ENCODE measurements at places on chromosomes 12 and 14.

DNA sequence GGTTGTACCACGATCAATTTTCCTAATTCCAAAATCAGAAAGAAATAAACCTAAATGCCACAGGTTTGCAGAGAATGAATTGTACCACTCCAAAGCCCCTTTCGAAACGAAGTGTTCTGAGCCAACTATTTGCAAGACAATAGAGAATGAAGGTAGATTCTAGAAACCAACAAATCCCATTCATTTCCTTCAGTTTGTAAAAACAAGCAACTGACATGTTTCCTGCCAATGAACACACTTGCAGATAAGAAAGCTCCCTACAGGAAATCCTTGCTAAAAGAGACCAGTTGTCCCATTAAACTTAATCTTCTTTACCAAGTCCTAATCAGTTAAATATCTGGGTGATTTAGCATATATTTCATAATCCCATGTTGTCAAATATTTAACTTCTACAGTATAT, 198.4 kb upstream of the FOXN3 start:
- no peak for DNase-seq

DNA sequence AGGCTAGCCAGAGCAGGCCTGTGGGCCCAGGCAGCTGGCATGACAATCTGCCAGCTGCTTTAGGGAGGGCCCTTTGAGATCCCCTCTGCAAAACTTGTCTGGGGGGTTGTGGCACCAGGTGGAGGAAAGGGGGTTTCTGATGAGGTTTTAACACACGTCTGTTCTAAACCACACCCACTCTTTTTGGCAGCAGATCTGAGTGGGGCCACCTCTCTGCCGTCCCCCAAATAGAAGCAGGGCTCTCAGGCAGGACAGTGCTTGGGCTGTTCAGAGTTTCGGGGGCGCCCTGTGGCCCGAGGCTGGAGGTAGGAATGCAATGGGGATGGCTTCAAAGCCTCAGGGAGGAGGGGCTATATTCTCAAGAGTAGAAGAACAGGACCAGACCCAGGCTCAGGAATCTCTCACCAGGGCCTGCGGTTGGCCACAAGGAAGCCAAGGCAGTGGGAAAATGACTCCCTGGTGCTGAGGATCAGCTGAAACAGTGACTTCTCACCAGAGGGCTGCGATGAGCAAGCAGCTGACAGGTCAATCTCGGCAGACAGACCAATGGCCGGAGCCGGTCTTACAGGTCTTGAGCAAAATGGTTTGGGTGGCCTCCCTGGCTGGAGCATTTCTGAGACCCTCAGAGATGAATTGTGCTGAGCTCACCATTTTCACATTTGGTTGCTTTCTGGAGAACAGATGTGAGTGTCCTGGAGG, 1.5 kb upstream of the KRT5 start:
- no peak for DNase-seq

DNA sequence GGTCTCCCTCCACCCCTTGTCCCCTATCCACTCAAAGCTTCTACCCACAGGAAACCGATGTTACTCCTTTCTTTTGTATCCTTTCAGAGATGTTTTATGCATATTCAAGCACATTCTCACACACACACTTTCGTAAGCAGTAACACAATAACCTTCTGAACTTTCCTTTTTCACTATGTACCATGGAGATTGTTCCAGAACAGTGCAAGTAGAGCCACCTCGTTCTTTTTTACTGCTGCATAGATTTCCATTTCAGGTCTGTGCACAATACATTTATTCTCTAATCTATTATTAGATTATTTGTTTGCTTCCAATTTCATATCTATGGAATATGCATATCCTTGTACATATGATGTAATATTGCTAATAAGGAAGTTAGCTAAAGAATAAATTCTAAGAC, 60.3 kb downstream of the TBC1D30 start:
- no peak for DNase-seq

GRCh38 chr12:115375186-115375991, 691.4 kb upstream of the TBX3 start:
- no peak for DNase-seq

DNA sequence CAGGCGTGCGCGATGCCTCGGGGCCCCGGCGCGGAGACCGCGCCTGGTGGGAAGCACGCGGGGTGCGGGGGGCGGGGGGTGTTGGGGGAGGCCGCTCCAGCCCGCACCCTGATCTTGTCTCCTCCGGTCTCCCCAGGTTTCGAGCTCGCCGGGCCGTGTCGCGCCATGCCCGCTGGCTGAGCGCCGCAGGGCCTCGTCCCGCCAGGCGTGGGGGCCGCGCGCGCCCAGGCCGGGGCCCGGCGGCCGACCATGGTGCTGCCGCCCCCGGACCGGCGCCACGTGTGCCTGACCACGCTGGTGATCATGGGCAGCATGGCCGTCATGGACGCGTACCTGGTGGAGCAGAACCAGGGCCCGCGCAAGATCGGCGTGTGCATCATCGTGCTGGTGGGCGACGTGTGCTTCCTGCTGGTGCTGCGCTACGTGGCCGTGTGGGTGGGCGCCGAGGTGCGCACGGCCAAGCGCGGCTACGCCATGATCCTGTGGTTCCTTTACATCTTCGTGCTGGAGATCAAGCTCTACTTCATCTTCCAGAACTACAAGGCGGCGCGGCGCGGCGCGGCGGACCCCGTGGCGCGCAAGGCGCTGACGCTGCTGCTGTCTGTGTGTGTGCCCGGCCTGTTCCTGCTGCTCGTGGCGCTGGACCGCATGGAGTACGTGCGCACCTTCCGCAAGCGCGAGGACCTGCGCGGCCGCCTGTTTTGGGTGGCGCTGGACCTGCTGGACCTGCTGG, 2.4 kb downstream of the TMEM121 start:
- no peak for DNase-seq

GRCh38 chr12:106873983-106874382, 81.7 kb upstream of the TMEM263 start:
- DNase-seq, result no peak

DNA sequence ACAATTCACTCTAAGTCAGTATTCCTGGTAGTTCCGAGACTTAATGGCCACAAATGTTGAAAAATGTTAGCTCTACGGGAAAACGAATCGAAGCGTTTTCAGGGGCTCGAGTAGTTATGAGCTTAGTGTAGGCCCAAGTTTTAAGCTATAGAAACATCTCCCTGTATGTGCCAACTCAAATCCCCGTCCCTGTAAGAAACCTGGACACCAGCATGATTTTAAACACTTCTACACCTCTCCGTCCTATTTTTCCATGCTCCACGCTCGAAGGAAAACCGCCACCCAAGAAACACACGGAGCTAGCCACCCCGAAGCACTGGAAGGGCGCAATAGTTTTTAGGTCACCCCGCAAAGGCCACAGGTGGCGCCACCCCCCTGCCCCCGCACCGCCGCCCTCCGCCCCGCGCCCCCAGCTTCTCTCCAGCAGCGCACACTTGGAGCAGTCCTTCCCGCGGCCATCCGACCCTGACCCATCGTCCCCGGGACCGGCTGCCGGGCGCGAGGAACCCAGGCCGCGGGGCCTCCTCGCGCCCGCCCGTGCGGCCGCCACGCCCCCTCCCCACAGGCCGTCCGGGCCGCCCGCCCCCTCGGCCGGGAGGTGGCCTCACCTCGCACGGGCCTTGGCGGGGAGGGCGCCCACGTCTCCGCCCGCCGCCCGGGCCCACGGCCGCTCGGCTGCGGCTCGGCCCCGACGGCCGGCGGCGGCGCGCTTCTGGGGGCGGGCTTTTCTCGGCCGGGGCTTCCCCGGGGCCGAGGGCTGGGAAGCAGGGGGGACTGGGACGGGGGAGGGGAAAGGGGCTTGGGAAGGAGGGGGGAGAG, 522 bp downstream of the R3HDM2 start:
- peak; percentile 56 for DNase-seq

DNA sequence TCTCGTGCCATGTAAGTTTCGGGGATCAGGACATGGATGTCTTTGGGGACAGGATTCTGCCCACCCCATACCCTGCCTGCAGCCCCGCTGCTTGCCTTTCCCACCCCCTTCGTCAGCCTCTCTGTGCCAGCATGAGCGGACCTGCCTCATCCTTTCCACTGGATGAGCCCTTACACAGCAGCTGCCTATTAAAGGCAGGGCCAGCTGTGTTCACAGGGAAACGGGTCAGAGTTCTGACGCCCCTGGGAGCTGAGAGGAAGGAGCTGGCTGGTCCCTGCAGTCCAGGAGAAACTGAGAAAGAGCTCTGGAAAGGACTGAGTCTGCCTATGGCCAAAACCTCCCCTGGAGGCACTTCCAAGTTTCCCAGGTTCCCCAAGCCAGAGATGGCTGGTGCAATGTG, 83.5 kb upstream of the NCOR2 start:
- no peak for DNase-seq

DNA sequence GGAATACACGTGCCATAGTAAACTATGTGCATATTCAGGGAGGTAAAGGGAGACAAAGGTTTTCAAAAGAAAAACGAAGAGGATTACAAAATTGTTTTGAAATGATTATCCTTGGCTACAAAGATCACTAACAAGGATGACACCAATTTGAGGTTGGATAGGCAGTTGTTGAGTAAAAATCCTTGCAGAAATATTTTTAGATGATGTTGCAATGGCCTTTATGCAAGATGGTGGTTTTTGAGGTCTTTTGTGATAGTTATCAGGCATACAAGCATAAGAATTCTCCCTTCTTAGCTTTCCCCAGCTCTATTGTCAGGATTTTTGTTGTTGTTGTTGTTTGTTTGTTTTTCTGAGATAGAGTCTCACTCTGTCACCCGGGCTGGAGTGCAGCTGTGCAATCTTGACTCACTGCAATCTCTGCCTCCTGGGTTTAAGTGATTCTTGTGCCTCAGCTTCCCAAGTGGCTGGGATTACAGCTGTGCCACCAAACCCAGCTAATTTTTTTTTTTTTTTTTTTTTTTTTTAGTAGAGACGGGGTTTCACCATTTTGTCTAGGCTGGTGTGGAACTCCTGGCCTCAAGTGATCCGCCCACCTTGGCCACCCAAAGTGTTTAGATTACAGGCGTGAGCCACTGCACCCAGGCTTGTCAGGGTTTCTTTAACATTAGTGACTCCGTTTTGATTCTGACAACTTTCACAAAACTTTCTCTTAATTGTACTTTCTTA, 7.8 kb downstream of the RNASE1 start:
- no peak for DNase-seq

DNA sequence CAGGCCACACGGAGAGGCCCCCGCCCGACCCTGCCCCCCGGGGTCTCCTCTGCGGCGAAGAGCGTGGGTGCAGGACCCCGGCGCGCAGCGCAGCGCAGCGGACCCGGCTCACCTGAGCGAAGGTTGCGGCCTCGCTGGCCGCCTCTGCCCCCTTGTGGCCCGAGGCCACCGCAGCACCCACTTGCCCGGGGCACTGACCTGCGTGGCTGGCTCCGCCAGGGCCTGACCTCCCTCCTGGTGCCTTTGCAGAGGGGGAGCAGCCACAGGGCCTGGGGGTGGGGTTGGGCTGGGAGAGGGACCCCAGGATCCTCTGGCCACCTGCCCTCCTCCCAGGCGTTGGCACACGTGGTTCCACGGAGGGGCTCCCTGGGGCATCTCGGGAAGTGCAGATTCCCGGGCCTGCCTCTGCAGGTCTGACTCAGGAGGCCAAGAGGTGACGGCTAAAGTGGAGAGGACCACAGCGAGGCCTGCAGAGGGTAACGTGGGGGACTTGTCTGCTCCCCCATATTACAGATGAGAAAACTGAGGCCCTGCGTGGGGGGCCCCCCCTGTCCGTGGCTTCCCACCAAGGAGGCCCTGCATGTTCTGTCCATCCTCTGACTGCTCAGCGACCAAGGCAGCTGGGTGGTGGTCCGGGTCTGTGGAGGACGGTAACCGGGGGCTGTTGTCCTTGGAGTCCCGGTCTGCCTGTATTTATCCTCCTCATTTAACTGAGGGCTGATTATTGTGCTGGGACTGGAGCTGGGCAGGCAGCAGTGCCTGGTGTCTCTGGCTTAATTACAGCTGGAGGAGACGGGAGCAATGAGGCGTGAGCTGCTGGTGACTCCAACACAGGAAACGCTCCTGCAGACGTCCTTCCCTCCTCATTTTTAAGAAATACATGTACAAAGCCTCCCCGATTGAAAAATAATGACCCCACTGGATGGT, 67.9 kb upstream of the BEGAIN start:
- DNase-seq, result no peak
